ENCODE measurements at places on chromosomes 1 and 21.

DNA sequence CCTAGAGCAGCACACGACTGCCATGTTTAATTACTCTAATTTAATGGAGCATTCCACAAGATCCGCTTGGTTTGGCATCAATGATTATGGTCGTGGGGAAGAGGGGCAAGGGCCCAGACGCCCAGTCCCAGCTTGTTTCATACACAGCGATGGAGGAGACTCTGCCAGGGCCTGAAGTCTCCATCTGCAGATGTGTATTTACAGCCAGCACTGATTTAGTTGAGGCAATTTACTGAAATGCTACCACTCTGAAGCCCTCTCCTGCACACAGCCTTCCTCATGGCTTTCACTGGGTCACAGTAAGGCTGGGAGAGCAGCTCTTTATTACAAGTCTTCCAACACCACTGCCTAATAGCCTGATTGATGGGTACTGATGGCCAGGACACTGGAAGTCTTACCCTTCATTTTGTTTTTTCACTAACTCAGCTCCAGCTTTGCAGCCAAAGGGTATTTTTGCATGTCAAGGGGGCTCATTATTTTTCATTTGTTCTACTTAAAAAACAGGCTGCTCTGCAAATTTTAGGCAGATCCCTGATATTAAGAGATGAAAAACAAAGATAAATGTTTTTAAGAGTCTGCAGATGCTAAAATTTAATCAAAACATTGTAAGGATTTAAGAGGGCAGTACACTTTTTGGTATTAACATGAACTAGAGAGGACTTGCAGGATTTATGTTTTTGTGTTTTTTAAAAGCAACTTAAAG, 236.3 kb downstream of the SIPA1L2 start:
- DNase-seq = no peak

DNA sequence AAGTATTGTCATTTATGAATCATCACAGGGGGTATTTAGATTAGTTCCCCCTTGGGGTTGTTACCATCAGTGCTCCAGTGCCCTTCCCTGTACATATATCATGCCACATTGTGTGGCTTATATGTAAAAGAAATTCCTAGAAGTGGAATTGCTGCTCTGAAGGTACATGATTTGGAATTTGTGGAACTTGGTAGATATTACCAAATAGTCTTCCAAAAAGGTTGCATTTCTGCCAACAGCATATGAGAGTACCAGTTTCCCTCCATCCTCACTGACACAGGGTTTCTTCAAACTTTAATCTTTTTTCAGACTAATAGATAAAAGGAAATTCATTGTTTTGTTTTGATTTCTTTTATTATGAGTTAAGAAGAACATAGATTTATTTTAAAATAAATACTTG, 41.3 kb downstream of the AKNAD1 start:
- DNase-seq = no peak

GRCh38 chr1:57722285-57722978, 298.6 kb upstream of the DAB1 start:
- DNase-seq = no peak

GRCh38 chr1:66777831-66778230, 23.2 kb downstream of the INSL5 start:
- DNase-seq = no peak

DNA sequence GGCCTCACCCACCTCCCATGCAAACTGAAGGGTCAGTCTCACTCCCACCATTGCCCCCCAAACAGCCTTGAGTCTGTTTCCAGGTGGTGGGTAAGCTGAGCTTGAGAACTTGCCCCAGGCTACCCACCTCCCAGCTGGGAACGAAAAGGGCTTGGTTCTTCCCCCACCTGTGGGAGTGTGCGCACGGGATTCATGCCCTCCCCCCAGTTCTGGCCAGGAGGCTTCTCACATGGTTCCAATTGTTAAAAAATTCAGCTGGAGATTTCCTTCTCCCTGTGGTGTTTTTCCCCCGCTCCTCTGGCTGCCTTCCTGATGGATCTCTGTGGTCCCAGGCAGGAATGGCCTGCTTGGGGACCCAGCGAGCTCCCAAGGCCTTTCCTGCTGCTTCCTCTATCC, 81.8 kb upstream of the C21orf91 start:
- DNase-seq = no peak

GRCh38 chr1:189787201-189787600, 690.5 kb downstream of the BRINP3 start:
- peak; percentile 9 for DNase-seq

- peak; percentile 20 for DNase-seq
Measured at GRCh38 chr1:177219554-177220458, 49.0 kb downstream of the BRINP2 start.

Measured in fibroblast of skin of right quadriceps (primary cell).